ENCODE measurements at places on chromosomes 7 and 10. TPM values are rescaled to one million over a fixed set of nuclear protein-coding genes. Genes with fewer than 3 reads are reported as not detected.

- H3K27ac ChIP-seq: no peak overlapping the region
- H3K27me3 ChIP-seq: peaks cover 26% of the 10 kb centered on the region
- DNase-seq: no peak
These were observed 15.6 kb downstream of the SHH start for GRCh38 chr7:155796381-155797261.

DNA sequence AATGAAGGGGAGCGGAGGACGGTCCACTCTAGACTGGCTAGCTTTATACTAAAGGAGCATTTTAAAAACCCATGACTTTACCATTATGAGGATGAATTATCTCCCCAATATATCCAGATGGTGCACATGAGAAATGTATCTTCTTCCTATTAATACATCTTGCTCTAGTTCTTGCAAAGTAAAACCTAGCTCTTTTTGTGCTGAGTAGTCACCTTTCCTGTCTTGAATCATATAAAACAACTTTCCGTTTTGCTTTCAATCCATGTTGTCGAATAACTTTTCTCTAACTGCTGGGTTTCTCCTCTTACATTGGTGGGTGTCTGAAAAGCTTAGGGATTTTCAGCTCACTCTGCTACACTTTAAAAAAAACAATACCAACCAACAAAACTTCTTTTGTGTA, 96.3 kb upstream of the TAC1 start:
- H3K27ac ChIP-seq: no peak overlapping the region
- H3K4me1 ChIP-seq: no peaks in the 10 kb centered on the region
- no peaks in the 10 kb centered on the region for H3K27me3 ChIP-seq
- H3K4me3 ChIP-seq: no peak overlapping the region
- DNase-seq: no peak

- H3K27me3 ChIP-seq: 0 out of 2 replicates have a peak, but pooled peaks cover under 1% of the 10 kb centered on the region
- no peak overlapping the region for H3K4me3 ChIP-seq
- H3K36me3 ChIP-seq: no peaks in the 10 kb centered on the region
- DNase-seq: peak; percentile 67
- peak overlapping the region; percentile 72 for H3K27ac ChIP-seq
These were observed 80.4 kb upstream of the CDK6 start for GRCh38 chr7:92916770-92917224.

GRCh38 chr10:132001238-132001972, 19.7 kb upstream of the BNIP3 start:
- no peaks in the 10 kb centered on the region for H3K36me3 ChIP-seq
- H3K4me1 ChIP-seq: peaks cover 34% of the 10 kb centered on the region
- H3K4me3 ChIP-seq: peak overlapping the region; percentile 76
- peaks cover 17% of the 10 kb centered on the region for H3K27me3 ChIP-seq
- no peak for DNase-seq

GRCh38 chr7:33012364-33012763, 50.2 kb downstream of the NT5C3A start:
- no peak overlapping the region for H3K4me3 ChIP-seq
- H3K27me3 ChIP-seq: no peaks in the 10 kb centered on the region
- DNase-seq: no peak
- no peak overlapping the region for H3K27ac ChIP-seq
- no peaks in the 10 kb centered on the region for H3K4me1 ChIP-seq
- H3K36me3 ChIP-seq: peaks cover 27% of the 10 kb centered on the region

GRCh38 chr10:35150308-35150707, 23.7 kb downstream of the CREM start:
- no peak for DNase-seq
- 0 out of 2 replicates have a peak, but pooled peaks cover 7% of the 10 kb centered on the region for H3K4me1 ChIP-seq
- no peak overlapping the region for H3K27ac ChIP-seq
- no peaks in the 10 kb centered on the region for H3K36me3 ChIP-seq
- H3K27me3 ChIP-seq: no peaks in the 10 kb centered on the region
- H3K4me3 ChIP-seq: no peak overlapping the region

DNA sequence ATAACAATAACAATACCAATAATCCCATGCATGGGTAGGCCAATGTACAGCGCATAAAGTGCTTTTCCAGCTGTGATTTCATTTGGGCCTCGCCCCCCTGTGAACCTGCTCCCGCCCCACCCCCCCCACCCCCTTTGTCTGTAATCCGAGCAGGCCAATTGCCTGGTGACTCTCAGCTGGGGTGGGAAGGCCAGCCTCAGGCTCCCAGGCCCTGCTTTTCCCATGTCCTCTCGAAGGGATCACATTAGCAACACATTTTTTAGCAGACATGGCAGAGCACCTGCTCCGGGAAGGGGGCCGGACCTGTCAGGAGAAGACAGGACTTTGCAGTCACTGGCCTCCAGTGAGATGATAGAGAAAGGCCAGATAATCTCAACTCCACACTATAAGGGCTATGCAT, 439.3 kb downstream of the RPS24 start:
- H3K4me3 ChIP-seq: no peak overlapping the region
- peaks cover 30% of the 10 kb centered on the region for H3K27me3 ChIP-seq
- H3K4me1 ChIP-seq: no peaks in the 10 kb centered on the region
- no peak for DNase-seq

DNA sequence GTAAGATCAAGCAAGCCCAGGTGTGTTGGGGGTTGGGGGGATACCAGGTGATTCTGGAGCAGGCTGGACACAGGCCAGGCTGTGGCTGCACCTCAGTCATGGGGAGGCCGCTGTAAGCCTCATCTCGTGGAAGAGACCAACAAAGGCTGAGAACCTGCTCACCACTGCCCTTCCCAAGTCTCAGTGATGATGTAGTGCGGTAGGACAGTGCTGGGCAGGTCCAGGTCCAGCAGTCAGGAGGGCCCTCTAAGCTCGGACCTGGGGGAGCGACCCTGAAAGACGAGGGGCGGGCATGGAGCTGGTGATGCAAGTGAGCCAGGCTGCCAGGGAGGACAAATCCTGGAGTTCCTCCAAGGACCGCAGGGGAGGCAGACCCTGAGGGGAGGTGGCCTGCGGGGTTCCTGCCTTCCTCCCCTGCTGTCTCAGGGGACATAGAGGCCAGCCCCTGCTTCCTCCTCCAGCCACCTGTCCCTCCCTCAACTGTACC, 3.3 kb upstream of the PWWP2B start:
- H3K36me3 ChIP-seq: no peaks in the 10 kb centered on the region
- peak overlapping the region; percentile 67 for H3K27ac ChIP-seq
- peaks cover 21% of the 10 kb centered on the region for H3K4me1 ChIP-seq
- H3K27me3 ChIP-seq: peaks cover 2% of the 10 kb centered on the region

CHAT gene
- not detected for total RNA-seq

EPHA1 gene
- total RNA-seq: not detected

- H3K27me3 ChIP-seq: no peaks in the 10 kb centered on the region
- no peaks in the 10 kb centered on the region for H3K36me3 ChIP-seq
- H3K27ac ChIP-seq: no peak overlapping the region
These were observed 291.7 kb upstream of the SEMA3D start for GRCh38 chr7:85478530-85478929.

STRIP2 gene
- total RNA-seq: 1.5 TPM

GRM8 gene
- total RNA-seq: not detected

- no peak overlapping the region for H3K27ac ChIP-seq
- H3K36me3 ChIP-seq: no peaks in the 10 kb centered on the region
- H3K27me3 ChIP-seq: peaks cover 3% of the 10 kb centered on the region
- DNase-seq: peak; percentile 8
- no peaks in the 10 kb centered on the region for H3K4me1 ChIP-seq
These were observed 38.0 kb upstream of the CACNA2D1 start for GRCh38 chr7:82481499-82482097.

DNA sequence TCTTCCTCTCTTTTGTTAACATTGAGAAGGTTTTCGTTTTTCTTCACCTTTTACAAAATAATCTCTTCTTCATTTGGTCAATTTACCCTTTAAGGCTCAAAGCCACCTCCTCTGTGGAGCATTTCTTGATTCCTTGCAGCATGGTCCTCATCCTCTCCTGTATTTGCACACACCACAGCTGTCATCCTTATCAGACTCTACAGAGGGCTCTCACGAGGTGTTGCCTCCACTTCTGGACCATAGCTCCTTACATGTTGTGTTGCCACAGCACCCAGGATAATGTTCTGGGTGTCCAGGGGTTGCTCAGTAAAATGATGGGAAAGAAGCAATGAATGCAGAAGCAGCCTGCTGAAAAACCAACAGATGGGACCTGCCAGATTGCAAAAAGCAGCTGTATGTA, 192.8 kb downstream of the SH2D4B start:
- DNase-seq: no peak
- no peak overlapping the region for H3K27ac ChIP-seq
- no peak overlapping the region for H3K4me3 ChIP-seq
- H3K27me3 ChIP-seq: no peaks in the 10 kb centered on the region
- H3K36me3 ChIP-seq: no peaks in the 10 kb centered on the region
- no peaks in the 10 kb centered on the region for H3K4me1 ChIP-seq

- no peaks in the 10 kb centered on the region for H3K27me3 ChIP-seq
- H3K36me3 ChIP-seq: no peaks in the 10 kb centered on the region
- no peak for DNase-seq
- H3K27ac ChIP-seq: no peak overlapping the region
These were observed 816.1 kb upstream of the C7orf33 start for GRCh38 chr7:147774461-147774860.

DNA sequence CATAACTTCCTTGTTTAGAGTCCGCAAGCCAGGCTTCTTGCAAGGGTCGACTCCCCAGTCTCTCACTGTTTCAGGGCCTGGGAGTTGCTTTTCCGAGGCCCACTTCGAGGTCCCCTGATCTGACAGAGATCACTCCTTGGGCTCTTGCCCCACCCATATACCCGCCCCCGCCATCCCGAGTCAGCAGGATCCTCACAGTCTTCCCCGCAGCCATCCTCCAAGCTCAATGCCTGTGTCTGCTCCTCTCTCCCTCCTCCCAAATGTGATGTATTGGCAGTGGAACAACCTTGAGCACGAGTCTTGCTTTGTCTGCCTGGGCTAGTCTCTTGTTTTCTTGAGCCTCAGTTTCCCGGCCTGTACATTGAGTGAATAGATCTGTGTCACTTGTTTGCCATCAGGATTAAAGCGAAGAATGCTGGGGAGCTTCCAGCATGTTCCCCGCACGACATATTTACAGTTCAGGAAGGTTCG, 2.4 kb upstream of the HMX2 start:
- H3K27me3 ChIP-seq: peaks cover 77% of the 10 kb centered on the region
- H3K36me3 ChIP-seq: no peaks in the 10 kb centered on the region
- no peak for DNase-seq
- no peak overlapping the region for H3K4me3 ChIP-seq
- H3K27ac ChIP-seq: no peak overlapping the region

DNA sequence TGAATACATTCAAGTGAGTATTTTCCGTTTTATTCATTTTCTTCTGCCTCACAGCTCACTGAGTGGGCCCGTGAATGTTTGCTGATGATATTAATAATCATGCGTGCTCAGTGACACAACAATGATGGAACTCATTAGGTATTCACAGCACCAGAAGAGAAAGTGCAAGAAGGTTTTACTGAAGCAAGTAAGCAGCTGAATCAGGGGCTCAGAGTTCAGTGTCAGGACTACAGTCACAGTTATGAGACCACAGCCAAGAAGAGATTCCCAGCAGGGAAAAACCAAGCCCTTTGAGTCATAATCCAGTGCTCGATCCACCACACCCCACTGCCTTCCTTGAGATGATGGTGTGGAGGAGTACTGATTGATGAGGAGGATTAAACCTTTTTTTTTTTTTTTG, 247.4 kb downstream of the KIAA1217 start:
- peak overlapping the region; percentile 57 for H3K4me3 ChIP-seq
- H3K4me1 ChIP-seq: peaks cover 53% of the 10 kb centered on the region
- peak overlapping the region; percentile 74 for H3K27ac ChIP-seq
- H3K36me3 ChIP-seq: no peaks in the 10 kb centered on the region
- peaks cover 1% of the 10 kb centered on the region for H3K27me3 ChIP-seq
- DNase-seq: peak; percentile 87

DNA sequence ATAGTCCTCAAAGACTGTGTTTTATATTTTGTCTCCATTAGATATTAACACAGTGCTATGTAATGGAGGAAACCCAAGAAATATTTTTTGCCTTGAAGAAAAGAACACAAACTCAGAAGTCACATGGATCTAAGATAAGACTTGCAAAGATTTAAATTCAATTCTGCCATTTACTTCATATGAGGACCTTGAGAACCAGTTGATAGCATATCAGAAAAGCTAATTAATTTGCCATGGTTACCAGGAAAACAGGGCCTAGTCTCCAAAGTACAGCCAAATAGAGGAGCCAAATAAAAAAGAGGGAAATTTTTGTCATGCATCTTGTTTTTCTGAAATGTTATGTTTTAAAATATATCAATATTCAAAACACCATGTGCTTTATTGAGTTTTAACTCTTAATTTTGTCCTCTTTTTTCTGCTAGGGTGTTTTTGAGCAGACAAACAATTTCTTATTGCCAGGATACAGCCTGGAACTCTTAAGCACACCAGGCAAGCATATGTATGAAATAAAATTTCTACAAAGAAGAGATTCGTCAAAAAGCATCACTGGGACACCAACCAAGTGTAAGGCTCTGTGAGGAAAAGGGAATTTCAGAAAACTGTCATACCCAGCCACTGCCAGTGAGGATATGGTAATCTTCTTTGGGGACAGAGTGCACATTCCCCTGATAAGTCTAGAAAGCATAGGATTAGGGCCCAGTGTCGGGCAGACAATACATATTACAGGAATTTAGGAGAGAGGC, 10.6 kb upstream of the TOMM7 start:
- no peak overlapping the region for H3K27ac ChIP-seq
- no peak for DNase-seq
- no peaks in the 10 kb centered on the region for H3K27me3 ChIP-seq
- no peak overlapping the region for H3K4me3 ChIP-seq
- H3K4me1 ChIP-seq: peaks cover 32% of the 10 kb centered on the region
- no peaks in the 10 kb centered on the region for H3K36me3 ChIP-seq

- H3K27me3 ChIP-seq: peaks cover 31% of the 10 kb centered on the region
- no peak overlapping the region for H3K27ac ChIP-seq
- H3K4me3 ChIP-seq: no peak overlapping the region
- no peaks in the 10 kb centered on the region for H3K36me3 ChIP-seq
- no peaks in the 10 kb centered on the region for H3K4me1 ChIP-seq
- no peak for DNase-seq
These were observed 11.8 kb downstream of the EMX2 start for GRCh38 chr10:117554241-117554814.

GRCh38 chr10:88500656-88501055, 82.5 kb downstream of the RNLS start:
- no peak for DNase-seq
- H3K4me1 ChIP-seq: peaks cover 17% of the 10 kb centered on the region
- no peak overlapping the region for H3K27ac ChIP-seq
- no peaks in the 10 kb centered on the region for H3K27me3 ChIP-seq

GRCh38 chr7:132029369-132030085, 473.1 kb upstream of the PODXL start:
- no peaks in the 10 kb centered on the region for H3K36me3 ChIP-seq
- no peak overlapping the region for H3K4me3 ChIP-seq
- peaks cover 2% of the 10 kb centered on the region for H3K27me3 ChIP-seq
- H3K27ac ChIP-seq: no peak overlapping the region
- no peaks in the 10 kb centered on the region for H3K4me1 ChIP-seq

LRRC4 gene
- 1.7 TPM for total RNA-seq

DNA sequence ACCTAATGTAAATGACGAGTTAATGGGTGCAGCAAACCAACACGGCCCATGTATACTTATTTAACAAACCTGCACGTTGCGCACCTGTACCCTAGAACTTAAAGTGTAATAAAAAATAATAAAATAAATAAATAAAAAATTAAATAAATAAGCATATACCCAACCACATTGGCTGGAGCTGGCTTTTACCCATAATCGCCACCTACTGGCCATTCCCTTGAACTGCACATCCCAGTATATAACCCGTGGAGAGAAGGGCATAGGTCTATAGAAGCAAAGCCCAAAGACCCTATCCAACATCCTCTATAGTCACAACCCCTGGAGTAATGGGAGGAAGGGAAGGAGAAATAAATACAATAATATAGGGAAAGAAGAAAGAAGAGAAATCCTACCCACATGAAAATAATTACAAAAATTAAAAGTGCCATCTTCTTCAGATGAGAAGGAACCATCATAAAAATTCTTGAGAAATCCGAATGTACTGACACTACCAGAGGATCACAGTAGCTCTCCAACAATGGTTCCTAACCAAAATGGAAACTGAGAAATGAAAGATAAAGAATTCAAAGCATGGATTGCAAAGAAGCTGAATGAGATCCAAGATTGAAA, 65.6 kb downstream of the TWIST1 start:
- DNase-seq: peak; percentile 22
- H3K4me3 ChIP-seq: no peak overlapping the region
- peaks cover 11% of the 10 kb centered on the region for H3K4me1 ChIP-seq
- peaks cover 17% of the 10 kb centered on the region for H3K36me3 ChIP-seq

All from HFFc6 (cell line).